ENCODE measurements at places on chromosomes 1 and 21.

DNA sequence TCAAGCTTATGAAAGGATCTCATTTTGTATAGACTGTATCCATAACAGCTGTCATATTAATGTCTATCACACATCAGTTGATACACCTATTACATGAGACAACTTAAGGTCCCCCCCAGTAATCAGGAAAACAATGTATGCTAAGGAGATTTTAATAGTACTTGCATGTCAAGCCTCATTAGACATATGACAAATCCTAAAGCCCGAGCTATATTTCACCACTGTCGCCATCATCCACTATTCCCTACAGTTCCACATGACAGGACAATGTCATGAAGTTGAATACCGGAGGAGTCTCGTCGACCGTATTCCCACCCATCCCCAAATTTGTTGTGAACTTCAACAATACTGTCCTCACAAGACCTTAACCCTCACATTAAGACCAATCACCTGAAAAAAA is 3.4 kb downstream of the HMGN1 start:
- DNase-seq: no peak

- peak; percentile 93 for DNase-seq
These were observed at the start of gene INAVA for GRCh38 chr1:200894712-200895442. Gene INAVA (plus strand): TSS chr1:200894900. CDS start chr1:200898401, 3,501 bp downstream.

DNA sequence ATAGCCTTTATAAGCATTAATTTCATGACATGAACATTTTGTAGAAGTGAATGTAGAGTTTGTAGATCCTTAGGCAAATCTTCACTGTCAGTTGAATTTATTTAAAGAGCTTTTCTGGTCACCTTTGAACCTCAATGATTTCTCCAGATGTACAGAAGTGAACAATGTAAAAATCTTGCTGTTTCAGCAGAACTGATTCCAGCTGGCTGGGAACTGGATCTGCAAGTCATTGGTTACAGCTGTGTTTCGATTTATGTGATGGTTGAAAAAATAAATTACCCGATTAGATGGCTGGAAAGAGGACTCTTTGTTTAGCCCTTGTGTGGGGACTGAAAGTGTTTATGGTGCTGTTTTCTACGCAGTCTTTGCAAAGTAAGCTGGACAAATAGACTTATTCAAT is 849.8 kb downstream of the USP25 start:
- DNase-seq: peak; percentile 27

- no peak for DNase-seq
These were observed 137.8 kb downstream of the LMX1A start for GRCh38 chr1:165218731-165219130.

DNA sequence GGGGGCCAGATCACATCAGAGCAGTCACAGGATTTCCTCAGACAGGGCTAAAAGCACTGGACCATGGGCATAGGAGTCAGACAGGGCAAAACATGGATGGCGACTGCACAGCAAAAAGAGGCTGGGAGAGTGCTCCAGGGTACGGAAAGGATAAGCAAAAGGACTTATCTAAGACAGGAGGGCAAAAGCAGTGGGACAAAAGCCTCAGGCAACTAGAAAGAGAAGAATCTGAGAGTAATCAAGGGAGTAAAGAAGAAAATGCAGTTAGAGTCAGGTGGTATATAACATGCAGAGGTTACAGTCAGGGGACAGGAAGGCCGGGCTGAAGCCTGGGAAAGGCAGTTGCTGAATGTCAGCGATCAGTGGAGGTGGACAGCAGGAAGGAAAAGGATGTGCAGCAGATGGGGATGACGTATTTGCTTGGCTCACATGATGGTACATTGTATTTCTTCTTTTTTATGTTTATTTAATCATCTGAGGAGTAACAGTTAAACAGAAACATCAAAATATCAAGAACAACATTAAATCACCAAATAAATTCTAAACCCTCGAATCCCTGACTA is 63.1 kb upstream of the CNN3 start:
- no peak for DNase-seq

DNA sequence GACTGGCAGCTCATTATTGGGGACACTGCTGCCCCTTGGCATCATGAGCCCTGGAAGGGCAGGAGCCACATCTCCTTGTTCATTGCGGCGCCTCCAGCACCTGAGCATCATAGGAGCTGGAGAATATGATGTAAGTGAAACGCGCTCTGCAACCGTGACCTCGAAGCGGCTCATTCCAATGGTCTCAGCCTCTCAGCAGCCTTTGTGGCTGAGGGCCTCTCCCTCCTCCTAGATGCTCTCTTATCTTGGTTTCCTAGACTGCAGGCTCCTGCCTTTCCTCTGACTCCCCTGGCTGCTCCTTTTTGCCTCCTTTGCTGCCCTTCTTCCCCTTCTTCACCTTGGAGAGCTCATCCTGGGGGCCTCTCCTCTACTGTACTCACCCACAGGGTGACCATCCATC is 83.6 kb upstream of the CASZ1 start:
- DNase-seq: no peak

DNA sequence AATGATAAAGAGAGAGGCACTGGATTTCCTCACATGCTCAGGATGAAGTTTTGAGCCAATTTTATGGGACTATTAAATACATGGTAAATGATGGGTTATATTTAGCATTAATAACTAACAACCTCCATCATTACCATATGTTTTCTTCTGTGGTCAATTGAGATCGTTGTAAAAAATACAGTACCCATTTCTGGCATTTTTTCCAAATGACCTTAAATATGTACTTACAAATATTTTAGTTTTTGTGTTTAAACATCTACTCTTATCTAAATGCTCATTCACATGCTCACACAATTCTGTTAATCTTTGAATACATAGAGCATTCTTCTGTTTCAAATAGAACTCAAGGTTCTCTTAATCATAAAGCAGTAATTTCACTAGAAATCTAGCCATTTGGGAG is 330.0 kb upstream of the BRINP3 start:
- DNase-seq: no peak

- DNase-seq: no peak
These were observed 368.5 kb upstream of the SNX7 start for GRCh38 chr1:98292994-98293393.

- no peak for DNase-seq
These were observed 216.1 kb downstream of the DUSP10 start for GRCh38 chr1:221525749-221526148.

DNA sequence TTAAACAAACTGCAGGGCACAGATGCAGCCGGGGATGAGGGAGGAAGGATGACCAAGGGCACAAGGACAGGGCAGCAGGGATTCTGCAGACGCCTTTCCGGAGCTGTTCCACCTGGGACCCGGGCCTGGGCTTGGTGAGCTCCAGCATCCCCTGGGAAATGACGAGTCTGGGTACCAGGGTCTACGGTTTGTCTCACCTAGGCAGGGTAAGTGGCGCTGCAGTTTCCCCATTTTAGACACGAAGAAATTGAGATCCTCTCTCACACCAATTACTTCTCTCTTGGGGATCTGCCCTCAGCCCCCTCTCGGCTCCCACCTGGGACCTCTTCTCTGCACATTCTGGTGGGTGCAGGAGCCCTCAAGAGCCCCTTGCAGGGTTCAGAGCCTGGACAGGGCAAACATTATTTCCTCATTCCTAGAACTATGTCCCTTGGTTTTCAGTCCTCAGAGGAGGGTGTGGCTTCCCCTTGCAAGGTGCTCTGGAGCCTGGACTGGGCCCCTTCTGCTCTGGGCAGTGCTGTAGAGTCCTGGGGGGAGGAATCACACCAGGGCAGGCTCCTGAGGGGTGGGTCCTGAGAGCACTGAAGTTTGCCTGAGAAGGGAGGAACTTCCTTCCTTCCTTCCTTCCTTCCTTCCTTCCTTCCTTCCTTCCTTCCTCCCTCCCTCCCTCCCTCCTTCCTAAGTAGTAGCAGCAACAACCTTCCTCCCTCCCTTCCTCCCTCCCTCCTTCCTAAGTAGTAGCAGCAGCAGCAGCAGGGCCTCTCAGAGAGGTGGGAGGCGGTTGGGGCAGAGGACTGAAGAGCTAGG is 16.0 kb downstream of the RAP1GAP start:
- peak; percentile 71 for DNase-seq

DNA sequence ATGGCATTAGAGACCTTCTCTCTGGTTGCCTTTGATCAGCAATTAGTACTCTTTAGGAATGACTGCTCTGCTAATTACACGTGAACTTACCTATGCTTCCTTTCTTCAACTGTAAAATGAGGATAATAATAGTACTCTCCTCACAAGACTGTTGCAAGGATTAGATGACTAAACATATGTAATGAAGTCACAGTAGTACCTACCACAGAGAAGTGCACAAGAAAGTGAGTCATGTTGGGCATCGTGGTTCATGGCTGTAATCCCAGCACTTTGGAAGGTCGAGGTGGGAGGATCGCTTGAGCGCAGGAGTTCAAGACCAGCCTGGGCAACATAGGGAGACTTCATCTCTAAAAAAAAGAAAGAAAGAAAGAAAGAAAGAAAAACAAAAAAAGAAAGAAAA is 68.1 kb upstream of the AK4 start:
- DNase-seq: no peak

DNA sequence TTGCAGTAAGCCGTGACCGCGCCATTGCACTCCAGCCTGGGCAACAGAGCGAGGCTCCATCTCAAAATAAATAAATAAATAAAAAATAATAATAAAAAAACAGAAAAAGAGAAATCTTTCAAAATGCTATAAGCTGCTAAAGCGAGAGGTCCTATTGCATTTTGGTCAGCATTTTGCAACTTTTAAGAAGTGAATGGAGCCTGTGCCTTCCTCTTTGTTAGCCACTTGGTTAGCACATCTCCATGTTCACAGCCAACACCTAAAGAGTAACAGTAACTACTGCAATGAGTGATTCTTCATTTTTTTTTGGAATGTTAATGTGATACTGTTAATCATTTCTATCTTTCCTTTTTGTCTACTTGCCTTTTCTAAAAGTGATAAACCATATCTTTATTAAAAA is 80.6 kb downstream of the ERG start:
- no peak for DNase-seq

DNA sequence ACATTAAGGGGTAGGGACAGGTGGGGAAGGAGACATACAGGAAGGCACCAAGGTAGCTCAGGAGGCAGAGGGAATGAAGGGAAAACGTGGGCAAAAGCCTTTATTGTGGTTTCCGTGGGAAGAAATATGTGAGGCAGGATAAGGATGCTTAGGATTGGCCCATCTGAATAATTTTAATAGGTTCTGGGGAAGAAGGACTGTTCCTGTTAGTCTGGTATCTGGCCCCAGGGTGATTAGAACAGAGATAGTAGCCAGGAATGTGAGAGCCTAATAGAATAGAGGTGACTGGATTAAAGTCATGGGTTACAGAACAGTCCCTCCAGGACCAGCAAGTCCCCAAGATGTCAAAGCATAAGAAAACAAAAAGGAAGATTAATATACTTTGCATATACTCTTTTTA is 545.2 kb upstream of the CAMK1G start:
- DNase-seq: no peak

- peak; percentile 65 for DNase-seq
These were observed 9.4 kb upstream of the FMO3 start for GRCh38 chr1:171081314-171081753.

DNA sequence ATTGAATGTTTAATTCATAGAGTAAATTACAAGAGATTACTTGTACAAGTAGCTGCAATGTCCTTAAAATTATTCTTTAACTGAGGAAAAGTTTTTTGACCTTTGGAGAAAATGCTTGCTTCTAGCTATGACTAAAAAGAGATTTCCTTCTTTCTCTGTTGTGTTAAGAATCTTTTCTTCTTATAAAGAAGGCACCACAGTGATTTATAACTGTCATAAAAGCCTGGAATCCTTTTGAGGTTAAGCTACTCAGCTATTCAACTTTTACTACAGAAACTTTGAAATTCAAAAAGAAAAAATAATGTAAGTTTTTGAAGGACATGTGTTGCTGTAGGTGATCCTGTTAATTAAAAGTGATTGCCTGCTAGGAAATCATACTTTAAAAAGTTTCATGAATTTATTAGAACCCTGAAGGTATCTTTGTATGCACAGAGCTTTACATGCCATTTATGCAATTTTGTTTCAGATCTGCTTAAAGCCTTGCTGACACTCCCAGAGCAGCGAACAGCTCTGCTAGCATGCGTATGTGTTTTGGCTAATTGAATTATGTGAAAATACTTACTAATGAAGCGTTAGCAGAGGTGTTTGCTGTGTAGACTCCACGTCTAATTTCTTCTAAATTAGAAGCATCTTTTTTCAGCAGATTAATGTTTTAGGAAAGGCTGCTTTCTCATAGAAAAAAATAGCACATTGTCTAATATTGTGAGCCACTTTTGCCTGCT is 94.7 kb upstream of the SMYD2 start:
- DNase-seq: no peak

DNA sequence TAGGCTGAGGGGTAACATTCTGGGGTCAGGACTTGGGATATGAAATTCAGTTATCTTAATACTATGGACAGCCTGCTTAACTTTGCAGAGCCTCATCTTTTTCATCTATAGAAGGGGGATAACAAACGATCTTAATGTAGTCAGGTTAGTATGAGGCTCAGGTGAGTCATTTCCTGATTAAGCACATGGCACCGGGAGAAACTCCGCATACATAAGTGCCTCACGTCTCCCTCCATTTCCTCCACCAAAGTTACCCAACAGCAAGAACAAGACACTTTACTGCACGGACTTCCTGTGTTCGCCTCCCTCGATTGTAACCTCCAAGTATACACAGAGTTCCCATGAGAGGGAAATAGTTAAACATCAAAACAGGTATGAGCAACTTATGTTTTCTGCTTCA is 112.7 kb upstream of the COA6 start:
- no peak for DNase-seq

DNA sequence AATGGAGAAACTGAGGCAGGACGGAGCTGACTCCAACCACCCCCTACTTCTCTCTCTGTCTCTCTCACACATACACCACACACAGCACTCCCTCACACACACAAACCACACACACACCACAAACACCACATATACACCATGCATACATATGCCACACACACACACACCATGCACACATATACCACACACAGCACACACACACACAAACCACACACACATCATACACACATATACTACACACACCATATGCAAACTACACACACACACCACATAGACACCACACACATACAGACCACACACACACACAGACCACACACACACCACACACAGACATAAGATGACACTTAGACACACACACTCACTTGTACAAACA is 94.3 kb downstream of the RIPK4 start:
- no peak for DNase-seq

GRCh38 chr1:26337625-26338024 is 16.3 kb downstream of the CRYBG2 start:
- no peak for DNase-seq

GRCh38 chr1:226135709-226136108 is 50.8 kb downstream of the ACBD3 start:
- DNase-seq: no peak

DNA sequence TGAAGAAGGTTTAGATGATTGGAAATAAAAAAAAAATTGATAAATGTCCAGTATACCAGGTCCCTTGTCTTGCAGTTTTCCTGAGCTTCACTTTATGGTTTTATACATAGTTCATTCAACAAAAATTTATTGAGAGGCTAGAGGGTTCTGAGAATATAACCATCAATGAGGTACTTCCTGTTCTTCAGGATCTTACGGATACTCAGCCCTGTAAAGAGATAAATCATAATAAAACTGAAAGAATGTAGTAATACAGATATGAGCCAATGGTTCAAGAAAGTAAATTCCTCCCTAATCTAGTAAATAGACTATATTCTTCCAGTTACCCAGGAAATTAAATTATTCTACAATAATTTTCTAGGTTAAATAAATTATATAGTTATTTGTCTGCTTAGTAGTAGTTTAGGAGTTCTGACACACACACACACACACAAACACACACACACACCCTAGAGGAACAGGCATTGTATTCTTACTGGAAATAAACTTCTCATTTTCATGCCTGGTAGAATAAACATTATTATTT is 70.4 kb upstream of the HMCN1 start:
- DNase-seq: no peak
